GM12864 (cell line): ENCODE measurements at places on chromosomes 16 and 17.

- DNase-seq = no peak
These were observed 655 bp upstream of the NPTX1 start for GRCh38 chr17:80476877-80477646.

GRCh38 chr16:11079652-11080187 is 135.4 kb downstream of the CLEC16A start:
- DNase-seq = no peak

GRCh38 chr17:74618451-74618850 is 5.1 kb downstream of the CD300E start:
- no peak for DNase-seq

DNA sequence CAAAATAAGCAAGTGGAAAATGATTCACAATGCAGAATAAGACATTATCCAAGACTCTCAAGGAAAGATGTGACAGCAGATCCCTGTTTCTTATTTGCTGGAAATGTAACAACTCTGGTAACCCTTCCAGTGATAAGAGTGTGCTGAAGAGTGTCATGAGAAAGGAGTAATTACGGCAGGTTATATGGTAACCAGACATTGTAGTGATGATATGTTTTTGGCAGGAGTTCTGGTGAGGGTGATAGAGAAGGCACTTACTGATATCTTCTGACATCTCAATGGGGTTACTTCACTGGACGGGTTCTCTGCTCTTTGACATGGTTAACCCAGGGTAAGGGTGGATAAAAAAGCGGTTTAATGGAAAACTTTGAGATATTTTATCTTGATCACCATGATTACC is 1270.9 kb downstream of the CDH11 start:
- no peak for DNase-seq

DNA sequence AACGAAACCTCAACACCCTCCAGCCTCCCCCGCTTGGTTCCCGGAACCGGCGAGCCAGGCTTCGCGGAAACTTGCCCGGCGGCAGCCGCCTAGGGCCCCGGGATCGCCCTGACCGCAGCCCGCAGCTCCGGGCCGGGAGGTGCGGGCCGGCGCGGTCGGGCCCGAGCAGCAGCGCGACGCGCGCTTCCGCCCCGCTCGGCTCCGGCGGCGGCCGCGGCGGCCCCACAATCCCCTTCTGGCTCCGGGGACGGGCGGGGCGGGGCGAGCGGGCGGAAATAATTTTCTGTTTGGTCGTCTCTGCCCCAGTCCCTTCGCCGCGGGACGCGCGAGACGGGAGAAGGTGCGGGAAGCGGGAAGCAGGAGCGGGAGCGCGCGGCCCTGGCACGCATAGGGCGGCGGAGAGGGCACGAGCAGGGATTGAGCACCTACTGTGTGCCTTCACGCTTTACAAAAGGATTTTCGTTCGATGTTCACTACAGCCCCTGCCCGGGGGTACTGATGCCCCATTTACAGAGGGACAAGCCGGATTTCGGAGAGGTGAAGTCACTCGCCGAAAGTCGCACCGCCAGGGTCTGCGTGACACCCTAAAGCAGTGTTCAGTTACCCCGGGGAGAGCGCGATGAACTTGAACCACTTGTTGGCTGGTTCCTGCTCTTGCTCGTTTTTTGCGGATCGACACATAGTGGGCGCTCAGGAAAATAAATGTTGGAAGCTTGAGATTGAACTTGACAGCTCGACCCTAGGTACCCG is 2.7 kb upstream of the MLLT6 start:
- DNase-seq = no peak

DNA sequence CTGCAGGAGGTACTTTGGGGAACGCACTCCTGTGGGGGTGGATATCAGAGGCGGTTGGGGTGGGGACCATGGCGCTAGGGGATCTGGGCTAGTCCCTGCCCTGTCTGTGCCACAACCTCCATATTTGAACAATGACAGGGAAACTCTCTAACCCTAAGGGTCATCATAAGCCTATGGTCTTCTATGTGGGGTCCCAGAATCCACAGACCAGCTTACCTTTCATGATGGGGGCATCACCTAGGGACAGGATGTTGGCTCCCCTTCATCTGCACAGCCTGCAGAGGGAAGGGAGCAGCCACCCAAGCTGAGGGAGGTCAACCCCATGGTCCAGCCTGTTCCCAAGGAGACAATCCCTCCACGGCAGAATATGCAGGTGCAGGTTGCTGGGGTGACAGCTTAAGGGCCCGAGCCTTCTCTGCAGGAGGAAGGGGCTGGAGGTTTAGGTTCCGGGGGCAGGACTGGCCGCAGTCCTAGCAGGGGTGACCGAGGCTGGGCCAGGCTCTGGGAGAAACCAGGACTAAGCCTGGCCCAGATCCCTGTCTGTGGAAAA is 1.7 kb downstream of the ORAI3 start:
- DNase-seq = no peak

DNA sequence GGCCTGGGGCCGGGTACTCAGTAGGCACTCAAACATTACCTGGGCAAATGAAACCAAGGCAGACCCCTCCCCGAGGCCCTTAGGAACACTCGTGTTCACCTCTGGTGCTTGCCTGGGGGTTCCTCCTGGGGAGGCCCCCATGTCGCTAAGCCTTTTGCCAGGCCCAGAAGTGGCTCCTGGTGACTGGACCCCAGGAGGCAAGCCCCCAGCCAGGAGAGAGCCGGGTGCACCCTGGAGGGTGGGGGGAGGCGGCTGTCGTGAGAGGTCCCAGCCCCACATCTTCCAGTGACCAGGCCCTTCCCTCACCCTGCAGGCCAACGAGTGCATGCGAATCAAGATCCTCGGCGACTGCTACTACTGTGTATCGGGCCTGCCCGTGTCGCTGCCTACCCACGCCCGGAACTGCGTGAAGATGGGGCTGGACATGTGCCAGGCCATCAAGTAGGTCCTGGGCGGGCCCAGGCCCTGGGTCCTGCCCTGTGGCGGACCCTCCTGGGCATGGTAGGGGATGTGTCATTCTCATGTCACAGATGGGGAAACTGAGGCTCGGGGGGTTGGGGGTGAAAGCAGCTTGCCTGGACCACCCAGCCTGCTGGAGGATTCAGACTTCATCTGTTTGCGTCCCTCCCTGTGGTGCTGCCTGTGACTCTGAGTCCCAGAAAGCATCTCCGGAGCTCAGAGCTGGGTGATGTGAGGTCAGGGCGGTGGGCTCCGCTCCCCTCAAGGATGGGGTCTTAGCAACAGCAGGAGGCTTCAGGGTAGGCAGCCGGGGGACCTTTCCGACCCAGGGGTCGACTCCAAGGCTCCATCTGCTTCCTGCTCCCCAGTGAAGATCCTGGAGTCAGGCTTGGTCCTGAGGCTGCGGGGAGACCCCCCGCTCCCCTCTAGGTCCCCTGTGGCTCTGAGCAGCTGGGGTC is 32.5 kb downstream of the ADCY7 start:
- no peak for DNase-seq

- no peak for DNase-seq
These were observed 21.8 kb downstream of the PRDM7 start for GRCh38 chr16:90055371-90055770.

DNA sequence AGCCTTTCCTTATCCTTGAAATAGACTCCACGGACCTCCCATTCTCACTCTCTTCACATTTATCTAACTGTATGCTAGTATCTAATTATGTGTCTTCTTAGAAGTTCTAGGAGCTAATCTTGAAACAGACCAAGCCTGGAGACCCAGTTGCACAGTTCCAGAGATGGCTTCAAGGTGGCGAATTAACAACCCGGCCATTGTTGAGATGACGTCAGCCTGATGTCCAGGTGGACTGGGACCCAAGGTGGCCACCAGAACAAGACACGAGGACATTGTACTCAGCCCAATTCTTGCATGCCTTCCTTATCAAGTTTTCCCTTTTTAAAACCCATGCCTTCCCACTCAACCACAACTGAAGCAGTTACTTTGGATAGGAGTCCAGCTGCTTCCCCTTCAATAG is 29.5 kb upstream of the WWOX start:
- no peak for DNase-seq

- DNase-seq = no peak
These were observed 63.9 kb downstream of the RTN4RL1 start for GRCh38 chr17:1961189-1961588.

GRCh38 chr17:690361-690760 is 24.3 kb downstream of the VPS53 start:
- no peak for DNase-seq

DNA sequence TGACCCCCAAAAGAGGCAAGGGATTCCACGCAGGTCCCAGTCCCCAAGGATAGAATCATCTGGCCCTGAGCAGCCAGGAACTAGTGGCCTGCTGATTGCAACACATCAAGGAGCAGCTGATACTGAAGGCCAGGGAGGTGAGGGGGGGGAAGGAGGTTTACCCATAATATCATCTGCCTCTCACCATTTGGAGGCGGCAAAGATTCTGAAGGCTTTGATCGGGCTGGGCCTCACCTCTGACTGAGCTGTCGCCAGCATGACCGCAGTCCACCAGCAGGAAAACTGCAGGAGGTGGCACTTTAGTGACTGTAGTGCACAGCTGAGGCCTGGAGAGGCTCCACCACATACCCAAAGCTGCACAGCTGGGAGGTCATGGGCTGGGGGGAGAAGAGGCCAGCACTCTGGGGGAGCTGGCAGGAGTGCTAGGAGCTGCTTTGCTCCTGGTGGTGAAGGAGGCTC is 20.5 kb upstream of the ITGA3 start:
- no peak for DNase-seq

DNA sequence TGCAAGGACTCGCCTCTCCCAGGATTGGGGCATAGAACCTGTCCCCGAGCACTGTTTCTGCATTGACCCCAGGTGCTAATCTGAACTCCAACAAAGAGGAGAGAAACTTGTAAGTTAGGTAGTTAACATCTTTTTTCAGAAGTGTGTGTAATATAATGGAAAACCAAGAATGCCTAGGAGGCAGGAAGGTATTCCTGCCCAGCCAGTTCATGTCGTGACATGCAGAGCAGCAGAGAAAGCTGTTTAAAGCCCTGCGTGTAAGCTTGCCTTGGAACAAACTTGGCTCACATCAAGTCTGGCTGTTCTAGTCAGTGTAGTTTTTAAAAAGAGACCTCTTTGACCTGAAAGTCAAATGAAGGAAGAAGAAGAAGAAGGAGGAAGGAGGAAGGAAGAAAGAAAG is 2.1 kb upstream of the GNA13 start:
- no peak for DNase-seq

GRCh38 chr17:61482467-61482866 is 30.2 kb downstream of the TBX4 start:
- DNase-seq = no peak

- DNase-seq = no peak
These were observed 186.9 kb upstream of the TNRC6C start for GRCh38 chr17:77771587-77771986.

DNA sequence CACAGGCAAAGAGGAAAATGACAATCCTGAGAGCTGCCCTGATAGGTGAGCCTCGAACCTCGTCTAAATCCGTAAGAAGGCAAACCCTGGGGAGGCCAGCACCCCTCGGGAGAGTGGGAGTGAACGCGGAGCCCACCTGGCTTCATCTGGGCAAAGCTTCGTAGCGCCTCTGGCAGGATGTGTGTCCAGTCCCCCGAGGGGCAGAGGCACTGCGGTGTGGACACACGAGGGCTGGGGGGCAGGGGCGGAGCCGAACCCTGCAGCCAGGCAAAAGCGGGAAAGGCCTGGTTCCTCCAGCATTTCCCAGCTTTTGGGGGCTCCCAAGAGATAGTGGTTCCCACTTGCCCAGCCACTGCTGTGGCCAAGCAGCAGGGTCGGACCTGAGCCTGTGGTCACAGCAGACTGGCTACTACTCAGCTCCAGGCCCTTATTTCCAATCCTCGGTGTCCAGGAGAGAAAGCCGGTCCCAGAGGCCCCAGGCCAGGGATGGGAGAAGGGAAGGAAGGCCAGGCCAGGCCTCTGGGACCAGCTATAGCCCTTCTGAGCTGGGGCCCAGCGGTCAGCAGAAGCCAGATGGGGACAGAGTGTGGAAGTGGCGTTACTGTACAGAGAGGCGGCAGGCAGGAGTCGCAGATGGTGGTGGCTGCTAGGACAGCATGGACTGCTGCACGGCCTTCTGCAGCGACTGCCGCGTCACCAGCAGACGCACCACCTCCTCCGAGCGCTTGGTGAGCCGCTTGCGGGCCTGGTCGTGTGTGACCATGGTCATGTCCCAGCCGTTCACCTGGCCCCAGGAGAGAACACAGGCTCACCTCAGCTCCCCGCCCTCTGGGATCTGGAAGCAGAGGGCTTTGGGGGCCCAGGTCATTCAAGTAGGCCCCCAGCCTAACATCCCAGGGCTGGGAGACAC is 5.0 kb downstream of the TAX1BP3 start:
- no peak for DNase-seq

DNA sequence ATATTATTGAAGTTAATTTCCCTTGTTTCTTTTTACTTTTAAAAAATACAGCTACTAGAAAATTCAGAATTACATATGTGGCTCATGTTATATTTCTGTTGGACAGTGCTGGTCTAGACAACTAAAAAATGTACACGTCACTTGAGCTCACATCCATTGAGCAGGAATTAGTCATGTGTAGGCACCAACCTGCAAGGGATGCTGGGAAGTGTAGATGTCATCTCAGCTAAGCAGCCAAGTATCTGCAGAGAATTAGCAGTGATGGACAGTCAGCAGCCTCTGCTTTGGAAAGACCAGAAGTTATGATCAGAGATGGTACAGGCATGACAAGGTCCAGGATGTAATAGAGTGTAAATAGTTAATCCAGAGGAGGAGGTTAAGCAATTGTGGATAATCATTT is 87.1 kb upstream of the HS3ST2 start:
- no peak for DNase-seq

DNA sequence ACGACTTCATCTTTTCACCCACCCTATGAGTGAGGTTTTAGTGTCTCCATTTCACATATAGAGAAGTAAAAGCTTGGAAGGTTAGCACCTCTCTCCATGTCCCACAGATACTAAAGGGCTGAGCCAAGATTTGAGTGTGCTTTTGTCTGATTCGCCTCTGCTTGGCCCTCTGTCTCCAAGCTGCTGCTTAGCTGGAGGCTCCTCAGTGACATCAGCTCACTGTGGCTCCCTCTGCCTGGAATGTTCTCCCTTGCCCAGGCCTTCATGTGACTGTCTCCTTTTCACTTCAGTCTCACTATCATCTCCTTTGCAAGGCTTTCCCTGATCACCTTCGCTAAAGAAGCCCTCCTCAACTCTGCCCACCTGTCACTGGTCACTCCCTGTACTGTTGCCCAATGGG is 84.5 kb upstream of the HSBP1 start:
- no peak for DNase-seq

DNA sequence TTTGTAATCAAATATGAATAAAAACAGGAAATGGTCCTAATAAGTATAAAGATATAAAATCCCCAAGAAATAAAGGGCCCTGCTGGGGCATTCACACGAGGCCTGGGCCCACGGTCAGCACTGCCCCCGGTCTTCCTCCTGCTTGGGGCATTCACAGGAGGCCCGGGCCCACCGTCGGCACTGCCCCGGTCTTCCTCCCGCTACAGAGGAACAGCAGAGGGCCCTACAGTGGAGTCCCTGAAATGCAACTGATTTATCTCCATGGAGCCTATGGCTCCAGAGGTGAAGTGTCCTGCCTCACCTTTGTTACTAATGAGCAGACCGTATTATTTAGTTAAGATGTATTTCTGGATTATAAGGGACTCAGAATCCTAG is 46.5 kb downstream of the MAP1LC3B start:
- no peak for DNase-seq

DNA sequence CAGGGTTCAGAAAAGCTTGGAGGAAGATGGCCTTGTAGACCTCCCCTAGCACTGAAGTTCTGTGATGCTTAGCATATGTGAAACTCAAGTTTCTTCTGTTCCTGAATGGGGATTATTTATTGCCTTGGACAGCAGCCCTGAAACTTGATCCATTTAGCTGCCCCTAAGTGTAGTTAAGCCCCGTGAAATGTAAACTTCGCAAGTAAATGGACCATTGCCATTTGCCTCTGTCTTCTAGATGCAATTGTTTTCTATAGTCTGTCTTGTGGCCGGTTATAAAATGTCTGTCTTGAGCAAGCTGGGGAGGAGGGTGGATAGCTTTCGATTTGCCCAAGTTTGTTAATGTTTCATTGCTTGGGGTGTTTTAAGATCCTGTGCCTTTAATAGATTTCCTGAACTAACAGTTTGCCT is 261.8 kb downstream of the CDH13 start:
- DNase-seq = no peak
